ENCODE measurements at places on chromosomes 2 and 18.

- DNase-seq: no peak
These were observed 278.7 kb downstream of the BCL2 start for GRCh38 chr18:63040788-63041410.

DNA sequence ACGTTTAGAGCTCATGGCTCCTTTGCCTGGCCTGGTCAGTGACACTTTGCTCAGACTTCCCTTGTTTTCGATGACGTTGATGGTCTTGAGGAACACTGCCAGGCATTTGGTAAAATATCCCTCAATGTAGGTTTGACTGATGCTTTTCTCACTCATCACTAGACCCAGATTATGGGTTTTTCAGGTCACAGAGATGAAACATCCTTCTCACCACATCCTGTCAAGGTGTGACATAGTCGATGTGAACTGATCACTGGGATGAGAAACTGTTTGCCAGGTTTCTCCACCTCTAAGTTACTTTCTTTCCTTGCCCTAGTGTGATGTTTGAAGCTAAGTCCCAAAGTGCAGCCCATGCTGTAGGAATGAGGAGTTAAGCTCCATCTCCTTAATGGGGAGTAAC, 81.5 kb downstream of the AFF3 start:
- DNase-seq: no peak

GRCh38 chr2:145119225-145119624, 599.3 kb upstream of the ZEB2 start:
- no peak for DNase-seq

- no peak for DNase-seq
These were observed 206.6 kb upstream of the RBMS1 start for GRCh38 chr2:160700021-160700814.

DNA sequence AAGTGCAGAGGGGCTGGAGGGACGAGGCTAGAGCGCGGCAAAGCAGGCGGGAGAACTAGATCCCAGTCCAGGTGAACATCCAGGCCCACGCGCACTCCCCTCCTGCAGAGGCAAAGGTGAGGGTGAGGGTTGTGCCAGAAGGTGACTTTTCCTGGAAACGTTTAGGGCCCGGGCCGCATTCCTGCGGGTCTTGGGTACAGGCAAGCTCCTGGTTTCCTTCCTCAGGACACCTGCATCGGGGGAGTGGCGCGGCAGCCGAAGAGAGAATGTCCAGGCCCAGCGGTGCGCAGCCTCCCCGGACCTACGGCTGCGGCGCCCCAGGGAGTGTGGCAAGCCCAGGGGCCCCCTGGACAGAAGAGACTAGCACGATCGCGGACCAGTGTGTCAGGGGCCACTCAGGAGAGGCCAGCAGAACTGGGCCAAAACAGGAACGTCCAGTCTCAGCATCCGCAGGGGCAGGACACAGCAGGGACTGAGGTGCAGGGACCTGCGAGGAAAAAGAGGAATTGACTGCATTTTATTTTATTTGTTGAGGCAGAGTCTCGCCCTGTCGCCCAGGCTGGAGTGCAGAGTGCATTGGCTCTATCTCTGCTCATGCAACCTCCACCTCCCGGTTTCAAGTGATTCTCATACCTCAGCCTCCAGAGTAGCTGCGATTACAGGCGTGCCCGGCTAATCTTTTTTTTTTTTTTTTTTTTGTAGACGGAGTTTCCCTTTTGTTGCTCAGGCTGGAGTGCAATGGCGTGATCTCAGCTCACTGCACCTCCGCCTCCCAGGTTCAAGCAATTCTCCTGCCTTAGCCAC, 8.7 kb upstream of the IMPA2 start:
- no peak for DNase-seq

DNA sequence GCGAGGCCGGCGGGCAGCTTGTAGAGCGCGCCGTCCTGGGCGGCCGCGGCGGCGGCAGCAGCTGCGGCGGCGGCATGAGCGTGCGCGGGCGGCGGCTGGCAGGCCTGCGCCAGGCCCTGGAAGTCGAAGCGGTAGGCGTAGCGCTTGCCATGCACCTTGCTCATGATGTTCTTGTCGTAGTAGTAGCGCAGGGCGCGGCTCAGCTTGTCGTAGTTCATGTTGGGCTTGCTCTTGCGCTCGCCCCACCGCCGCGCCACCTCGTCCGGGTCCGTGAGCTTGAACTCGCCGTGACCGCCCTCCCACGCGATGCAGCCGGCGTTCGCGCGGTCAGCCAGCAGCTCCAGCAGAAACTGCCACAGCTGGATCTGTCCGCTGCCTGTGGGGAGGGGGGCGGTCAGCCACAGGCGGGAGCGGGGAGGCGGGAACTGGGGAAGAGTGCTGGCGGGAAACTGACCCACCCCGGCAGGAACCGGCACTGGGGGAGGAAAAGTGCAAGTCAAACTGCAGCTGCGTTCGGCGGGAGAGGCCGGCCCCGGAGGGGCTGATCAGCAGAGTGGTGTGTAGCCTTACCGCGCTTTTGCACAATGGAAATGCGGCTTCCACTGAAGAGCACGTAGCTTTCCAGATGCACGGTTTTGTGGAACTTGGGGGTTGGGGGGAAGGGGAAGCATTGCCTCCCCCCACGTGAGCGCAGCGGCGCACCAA, 3.0 kb downstream of the FEV start:
- DNase-seq: peak; percentile 47

DNA sequence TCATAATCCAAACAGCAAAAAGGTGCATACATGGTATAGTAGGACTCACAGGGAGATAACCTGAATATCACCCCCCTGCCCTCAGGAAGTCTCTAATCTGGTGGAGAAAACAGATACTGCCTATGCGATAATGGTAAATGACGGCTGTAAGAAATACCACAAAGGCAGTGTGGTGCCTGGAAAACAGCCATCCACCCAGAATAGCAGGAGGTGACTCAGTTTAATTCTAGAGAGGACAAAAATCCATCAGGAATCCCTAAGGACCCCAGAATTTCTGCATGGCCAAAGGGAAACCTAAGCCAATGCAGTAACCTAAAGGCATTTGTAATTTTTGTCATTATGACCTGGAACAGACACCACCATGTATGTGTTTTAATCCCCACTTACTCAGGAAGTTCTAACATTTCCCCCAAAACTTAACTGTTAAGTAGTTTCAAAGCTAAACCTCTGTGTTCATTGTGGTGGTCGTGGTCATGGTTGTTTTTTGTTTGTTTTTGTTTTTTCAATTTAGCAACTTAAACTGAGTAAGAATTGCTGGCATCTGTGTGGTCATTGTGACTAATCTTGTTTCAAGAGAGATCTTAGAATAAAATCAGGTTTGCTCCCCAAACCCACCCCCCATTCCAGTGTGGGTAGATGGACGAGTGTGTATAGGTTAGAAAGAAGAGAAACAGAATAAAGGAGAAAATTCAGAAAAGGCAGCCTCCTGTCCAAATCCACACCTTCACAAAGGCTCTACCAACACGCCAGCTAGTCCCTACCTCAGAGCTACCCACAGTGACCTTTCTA, 121.5 kb upstream of the CDCA7 start:
- no peak for DNase-seq

GRCh38 chr18:74198453-74198852, 50.1 kb downstream of the TIMM21 start:
- no peak for DNase-seq

GRCh38 chr2:113061896-113062770, 3.1 kb downstream of the IL36RN start:
- no peak for DNase-seq

GRCh38 chr2:30267161-30267975, 36.0 kb downstream of the LBH start:
- no peak for DNase-seq

DNA sequence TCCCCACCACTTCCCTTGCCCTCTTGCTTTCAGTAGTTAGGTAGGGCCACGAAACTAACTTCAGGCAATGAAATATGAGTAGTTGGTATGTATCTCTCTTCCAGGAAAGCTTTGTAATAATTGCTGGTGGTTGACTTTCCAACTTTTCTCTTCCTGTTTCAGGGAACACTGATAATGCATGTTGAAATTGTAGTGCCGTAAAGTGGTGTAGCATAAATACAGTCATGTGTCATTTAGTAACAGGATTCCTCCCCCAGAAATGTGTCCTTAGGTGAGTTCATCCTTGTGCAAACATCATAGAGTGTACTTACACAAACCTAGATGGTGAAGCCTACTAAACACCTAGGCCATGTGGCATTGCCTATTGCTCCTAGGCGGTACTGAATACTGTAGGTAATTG, 429.2 kb downstream of the PID1 start:
- DNase-seq: peak; percentile 94

DNA sequence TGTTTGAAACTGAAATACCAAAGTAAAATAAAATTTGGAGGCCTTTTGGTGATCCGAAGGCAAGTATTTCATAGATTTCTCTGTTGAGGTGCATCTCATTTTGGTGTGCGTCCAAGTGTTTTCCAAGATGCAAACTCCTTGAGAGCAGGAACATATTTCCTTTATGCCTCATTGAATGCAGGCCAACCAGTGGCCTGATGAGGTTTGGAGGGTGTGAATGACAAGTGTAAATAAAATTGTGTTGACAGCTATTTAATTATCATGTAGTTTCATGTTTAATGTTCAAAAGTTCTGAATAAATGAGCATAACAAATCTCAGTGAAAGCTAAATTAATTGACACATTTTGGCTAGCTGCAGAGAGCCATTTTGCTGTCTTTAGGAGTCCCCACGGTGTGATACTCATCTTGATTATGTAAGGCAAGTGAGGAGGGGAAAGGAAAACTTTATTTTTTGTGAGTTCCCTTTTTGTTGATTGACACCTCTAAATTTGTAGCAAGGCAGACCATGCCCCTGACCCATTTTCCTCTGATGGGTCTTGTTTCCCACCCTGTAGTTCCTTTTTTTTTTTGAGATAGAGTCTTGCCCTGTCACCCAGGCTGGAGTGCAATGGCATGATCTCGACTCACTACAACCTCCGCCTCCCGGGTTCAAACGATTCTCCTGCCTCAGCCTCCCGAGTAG, 6.3 kb upstream of the LTBP1 start:
- DNase-seq: no peak

DNA sequence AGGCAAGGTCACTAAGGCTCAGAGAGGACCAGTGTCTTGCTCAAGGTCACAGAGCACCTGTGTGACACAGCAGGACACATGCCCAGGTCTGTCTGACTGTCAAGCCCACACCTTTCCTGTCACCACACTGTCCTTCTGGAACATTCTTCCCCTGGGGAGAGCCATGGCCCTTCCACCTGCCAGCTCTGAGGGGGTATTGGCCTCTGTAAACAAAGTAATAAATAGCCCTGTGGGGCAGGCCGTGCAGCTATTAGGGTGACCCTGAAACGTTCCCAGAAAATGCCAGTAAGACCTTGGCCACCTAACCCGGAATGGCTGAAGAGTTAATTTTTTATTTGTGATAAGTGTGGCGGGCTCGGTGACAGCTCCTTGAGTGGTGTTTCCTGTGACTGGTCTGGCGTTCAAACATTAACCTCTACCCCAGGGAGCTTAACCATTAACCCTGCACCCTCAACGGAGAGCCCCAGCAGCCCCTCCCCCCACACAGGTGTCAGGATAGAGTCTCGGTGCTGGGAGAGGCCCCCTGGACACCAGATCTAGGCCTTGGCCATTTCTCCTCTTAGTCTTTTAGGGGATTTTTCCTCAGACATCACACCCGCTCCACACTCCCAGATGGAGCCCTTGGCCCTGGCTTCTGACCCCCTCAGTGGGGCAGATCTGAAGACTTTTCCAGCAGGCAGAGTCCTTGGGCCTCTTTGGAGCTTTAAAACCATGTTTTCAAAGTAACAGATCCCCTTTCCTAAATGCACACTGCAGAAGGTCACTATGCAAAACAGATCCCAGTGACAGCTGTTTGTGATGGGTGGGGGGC, 36.6 kb downstream of the SCTR start:
- no peak for DNase-seq

DNA sequence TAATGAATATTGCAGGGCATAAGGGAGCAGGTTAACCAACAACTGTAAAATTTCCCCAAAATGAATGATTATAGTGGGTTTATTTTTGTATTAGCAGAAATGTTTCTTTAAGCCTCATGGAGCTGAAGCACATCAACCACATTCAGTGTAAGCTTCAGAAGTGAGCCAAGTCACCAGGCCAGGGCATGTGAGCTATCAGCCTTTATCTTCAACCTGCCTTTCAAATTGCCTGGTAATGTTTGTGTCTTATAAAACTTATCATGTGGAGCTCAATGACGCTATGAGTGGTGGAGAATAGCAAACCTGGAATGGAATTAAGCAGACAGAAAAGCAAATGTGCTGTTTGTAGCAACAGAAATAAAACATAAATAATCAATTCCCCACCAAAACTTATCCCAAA, 1068.4 kb downstream of the LRP1B start:
- no peak for DNase-seq

- DNase-seq: no peak
These were observed 27.4 kb downstream of the HPCAL1 start for GRCh38 chr2:10329880-10330699.

- no peak for DNase-seq
These were observed 31.0 kb upstream of the TNS1 start for GRCh38 chr2:218033590-218034496.

DNA sequence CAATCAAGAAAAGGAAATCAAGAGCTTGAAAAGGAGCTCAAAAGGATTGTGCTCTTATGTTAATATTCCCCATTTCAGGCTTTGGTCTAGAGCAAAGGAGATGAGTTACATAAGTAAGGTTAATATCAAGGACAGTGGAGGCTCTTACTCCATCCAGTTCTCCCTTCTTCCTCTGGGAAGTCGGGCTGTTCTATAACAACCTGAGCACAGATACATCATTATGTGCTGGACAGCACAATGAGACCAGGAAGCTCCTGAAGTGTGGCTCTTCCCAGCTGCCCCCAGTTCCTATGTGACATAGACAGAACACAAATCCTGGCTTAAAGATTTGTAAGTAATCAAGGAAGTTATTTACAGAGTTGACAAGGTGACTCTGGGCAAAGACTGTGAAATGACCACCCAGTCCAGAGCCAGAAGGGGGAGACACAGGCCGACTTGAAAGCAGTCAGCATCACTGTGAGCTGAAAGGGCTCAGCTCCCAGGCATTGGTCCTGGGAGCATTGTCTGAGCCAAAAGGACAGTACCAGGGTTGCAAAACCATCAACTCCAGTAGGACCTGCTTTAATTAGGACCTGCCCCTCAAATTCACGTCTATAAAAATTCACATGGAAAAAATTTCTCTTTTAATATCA, 917.6 kb upstream of the ACVR2A start:
- no peak for DNase-seq

DNA sequence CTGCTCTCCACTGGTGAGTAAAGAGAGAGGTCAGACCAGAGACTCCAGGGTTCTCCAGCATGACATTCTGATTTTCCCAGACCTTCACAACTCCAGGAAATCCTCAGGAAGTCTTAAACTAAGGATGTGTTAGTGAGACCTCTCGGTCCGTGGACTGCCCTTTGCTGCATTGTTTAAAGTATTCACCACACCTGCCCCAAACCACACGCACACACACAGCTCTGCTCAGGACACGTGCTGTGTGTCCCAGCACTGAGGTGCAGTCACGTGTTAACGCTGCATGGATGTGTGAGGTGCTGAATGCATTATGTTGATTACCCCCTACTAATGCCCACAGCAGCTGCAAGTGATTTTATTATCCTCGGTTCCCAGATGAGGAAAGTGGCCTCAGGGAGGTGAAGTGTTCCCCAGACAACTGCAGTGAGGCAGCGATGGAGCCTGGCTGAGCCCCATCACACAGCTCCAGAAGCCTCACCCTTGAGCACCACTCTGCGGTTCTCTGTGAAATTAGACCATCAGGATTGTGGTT, 68.4 kb downstream of the TRAPPC12 start:
- DNase-seq: no peak

Measured in NCI-H510A treated with DMSO at 0.1 percent for 48 hours (cell line).